ENCODE measurements at places on chromosomes 3 and 15. TPM values are rescaled to one million over a fixed set of nuclear protein-coding genes. Genes with fewer than 3 reads are reported as not detected.

GRCh38 chr3:45516829-45517228, 77.7 kb upstream of the LIMD1 start:
- DNase-seq, result no peak

DNA sequence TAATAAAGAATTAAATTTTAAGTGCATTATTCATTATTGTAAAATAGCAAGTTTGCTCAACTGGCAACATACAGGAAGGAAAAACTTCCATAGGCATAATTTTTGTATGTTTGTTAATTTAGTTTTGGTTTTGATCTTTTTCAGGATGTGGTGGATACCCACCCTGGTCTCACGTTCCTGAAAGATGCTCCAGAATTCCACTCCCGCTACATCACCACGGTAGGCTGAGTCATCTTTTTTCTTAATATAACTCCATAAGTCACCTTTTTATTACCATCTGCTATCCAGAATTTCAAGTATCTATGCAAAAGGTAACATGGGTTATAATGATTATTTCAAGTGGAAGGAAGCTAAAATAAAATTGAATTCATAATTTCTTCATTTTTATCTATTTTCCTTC, 104.8 kb downstream of the PPP2R3A start:
- no peak for DNase-seq

- no peak for DNase-seq
Measured at GRCh38 chr3:50323614-50324199, 1.2 kb upstream of the HYAL2 start.

Gene SMCO1
- total RNA-seq, result not detected

- no peak for DNase-seq
Measured at GRCh38 chr3:49841126-49841696, 15.2 kb downstream of the TRAIP start.

GRCh38 chr3:139762302-139762701, 84.5 kb upstream of the NMNAT3 start:
- no peak for DNase-seq

Gene SLC12A1
- total RNA-seq, result 0.16 TPM
